ENCODE measurements at places on chromosomes 4 and X.

DNA sequence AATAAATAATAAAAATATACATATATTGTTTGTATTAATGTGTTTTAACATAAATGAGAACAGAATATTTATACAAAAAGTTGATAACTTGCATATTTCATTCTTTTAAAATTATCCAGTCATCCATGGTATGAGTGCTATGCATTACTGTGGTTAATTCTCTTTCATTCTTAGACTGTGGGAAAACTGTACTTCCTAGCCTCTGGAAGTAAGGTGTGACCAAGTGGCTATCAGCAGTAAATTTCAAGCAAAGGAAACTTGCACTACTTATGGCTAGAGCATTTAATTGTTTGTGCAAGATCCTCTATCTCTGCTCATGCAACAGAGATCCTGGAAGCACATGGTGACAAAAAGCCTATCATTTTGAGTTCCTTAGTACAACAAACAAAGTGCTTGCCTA lies 1054.5 kb upstream of the PABPC4L start:
- no peak for DNase-seq

GRCh38 chrX:134661295-134661694 lies 3.0 kb upstream of the PLAC1 start:
- DNase-seq, result no peak

DNA sequence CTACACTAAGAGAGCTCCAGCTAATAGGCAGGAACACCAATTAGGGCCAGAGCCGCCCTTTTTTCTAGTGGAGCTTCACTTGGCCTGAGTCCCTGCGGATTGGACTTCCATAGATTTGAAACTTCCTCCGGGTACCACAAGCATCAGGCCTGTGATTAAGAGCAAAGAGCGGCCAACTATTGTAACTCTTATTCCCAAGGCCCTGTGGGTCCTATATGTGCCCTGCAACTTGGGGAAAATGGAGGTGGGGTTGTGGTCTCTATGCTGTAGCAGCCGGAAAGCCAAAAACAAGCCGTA lies at the start of gene NCBP2L:
Gene NCBP2L, plus strand, starts transcription at position 198 of the 297 bp plus-strand sequence. CDS start 16,488 bp downstream, outside the sequence.
- no peak for DNase-seq

GRCh38 chr4:10673817-10674369 lies 10.7 kb downstream of the CLNK start:
- DNase-seq, result no peak

DNA sequence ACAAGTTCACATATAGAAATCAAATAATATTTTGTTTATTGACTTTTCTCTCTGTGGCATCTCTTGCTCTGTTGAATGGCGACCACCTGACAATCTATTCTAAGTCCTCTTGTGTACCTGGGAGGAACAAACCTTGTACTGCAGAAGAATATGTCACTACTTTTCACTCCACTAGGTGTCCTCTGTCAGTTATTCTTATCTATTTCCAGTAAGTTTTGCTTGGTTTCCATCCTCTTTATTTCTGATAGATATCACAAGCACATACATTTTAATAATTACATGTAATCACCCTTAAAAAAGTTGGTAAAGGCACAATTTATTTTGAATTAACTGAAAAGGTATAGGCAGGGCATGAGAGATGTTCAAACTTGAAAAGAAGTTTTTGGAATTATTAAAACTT lies 238.4 kb downstream of the SNCA start:
- no peak for DNase-seq

GRCh38 chr4:140937866-140938265 lies 181.7 kb upstream of the TBC1D9 start:
- DNase-seq, result no peak

DNA sequence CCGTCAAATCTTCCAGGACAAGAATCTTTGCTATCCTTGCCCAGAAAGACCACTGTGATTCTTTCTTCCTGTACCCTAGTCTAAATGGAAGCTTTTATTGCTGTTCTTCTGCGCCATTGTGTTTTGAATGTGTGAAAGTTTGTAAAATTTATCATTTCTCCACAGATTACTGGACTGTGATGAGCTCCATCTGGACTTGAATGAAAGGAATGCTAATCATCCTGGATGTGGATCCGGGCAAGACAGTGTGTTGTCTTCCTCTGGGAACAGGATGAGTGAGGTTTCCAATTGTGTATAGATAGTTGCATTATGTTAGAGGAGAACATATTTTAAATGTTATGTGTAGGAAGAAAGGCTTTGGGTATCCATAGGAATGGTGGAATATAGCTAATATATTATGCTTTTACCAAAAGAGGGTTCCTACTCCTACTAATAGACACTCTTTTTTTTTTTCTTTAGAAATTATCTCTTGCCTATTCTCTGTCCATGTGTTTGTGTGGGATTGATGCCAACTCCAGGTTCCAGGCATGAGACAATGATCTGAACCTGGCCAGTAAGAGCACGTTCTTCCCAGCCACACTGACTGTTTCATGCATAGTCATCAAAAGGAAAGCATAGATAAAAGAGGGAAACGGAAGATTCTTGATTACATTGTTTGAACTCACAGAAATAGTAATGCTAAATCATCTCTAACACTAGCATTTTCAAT lies 803.6 kb upstream of the ADGRL3 start:
- DNase-seq, result no peak

All from femur (tissue), 1 donor.